ENCODE measurements at places on chromosomes 5 and 9.
A peak's percentile ranks its signal among the peaks of the same experiment; 100 is the strongest.

- peak; percentile 20 for DNase-seq
Measured at GRCh38 chr9:136138566-136138965, 19.9 kb upstream of the TMEM250 start.

DNA sequence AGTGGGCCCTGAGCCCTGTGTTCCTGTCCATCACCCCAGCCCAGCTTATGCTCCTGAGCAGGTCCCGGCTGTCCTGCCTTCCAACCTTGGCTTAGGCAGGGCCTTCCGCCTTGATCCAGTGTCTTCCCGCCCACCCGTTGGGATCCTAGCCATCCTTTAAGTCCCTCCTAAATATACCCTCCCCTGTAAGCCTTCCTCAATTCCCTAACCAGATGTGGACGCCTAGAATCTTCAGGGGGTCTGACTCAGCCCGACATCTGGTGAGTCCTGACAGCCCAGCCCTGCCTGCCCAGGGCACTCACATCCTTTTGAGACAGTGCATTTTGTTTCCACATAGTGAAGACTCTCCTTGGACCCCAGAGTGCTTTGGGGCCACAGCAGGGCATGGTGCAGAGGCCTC is 23.7 kb downstream of the SLC6A7 start:
- no peak for DNase-seq

DNA sequence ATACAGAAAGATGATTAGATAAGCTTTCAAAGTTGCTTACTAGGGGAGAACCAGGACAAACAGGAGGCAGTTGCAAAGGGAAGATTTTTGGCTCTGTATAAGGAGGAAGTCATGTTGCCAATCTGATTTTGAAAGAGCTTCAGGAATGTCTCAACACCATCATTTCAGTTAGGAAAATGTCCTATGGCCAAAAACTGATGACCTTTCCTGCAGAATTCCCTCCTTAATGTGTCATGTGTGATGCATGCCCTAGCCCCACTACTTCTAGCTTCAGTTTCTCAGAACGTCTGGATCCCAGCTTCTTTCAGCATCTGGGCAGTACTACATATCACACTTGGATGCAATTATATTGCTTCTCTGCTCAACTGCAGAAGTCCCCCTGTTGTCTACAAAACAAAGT is 211.5 kb upstream of the NREP start:
- no peak for DNase-seq

- DNase-seq = no peak
Measured at GRCh38 chr9:133037775-133038515, 7.1 kb downstream of the GTF3C5 start.

DNA sequence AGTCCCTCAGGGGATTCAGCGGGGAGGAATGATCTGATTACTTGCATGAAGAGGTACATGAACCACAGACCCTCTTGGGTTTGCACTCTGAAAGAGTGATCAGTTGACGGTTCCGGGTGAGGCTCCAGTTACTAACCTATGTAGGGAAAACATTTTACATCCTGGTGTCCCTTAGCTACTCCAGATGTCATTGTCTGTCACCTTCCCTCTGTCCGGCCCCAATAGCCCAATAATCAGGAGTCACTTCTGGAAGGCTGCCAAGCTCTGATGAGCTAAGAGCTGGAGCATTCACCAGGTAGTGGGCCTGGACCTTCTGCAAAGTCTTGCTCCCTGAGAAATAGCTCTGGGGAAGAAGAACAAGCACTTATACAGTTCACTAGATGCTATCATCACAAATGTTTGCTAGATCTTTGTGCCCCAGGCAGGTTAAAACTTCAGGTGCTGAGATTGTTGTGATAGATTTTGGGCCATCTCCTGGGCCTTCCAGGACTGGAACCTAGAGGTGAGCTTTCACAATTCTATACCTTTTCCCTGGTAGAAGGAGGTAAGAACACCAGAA is 64.5 kb downstream of the ENTREP1 start:
- DNase-seq = no peak

GRCh38 chr5:62460578-62460983 is 48.0 kb downstream of the IPO11 start:
- DNase-seq = no peak

DNA sequence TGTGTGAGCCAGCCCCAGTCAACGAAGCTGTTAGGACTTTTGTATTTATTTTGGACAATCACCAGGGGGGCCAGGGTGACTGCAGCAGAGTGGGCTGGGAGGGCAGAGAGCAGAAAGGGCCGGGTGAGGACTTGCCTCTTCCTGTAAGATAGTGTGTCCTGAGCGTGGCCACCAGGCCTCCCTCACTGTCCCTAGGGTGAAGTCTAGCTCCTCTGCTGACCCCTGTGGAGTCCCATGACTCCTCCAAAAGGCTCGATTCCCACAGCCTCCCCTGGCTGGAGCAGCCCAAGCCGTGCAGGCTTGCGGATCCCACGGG is 147.8 kb downstream of the RXRA start:
- no peak for DNase-seq
